Osteocyte (in vitro differentiated cells): ENCODE measurements at places on chromosomes 5 and 9. TPM values are rescaled to one million over a fixed set of nuclear protein-coding genes. Genes with fewer than 3 reads are reported as not detected.

- H3K27ac ChIP-seq = no peak overlapping the region
- H3K36me3 ChIP-seq = peaks cover 2% of the 10 kb centered on the region
- H3K27me3 ChIP-seq = peaks cover 32% of the 10 kb centered on the region
- H3K4me1 ChIP-seq = peaks cover 13% of the 10 kb centered on the region
- H3K4me3 ChIP-seq = no peak overlapping the region
- DNase-seq = no peak
Measured at GRCh38 chr9:91676046-91676445, 252.4 kb upstream of the NFIL3 start.

DNA sequence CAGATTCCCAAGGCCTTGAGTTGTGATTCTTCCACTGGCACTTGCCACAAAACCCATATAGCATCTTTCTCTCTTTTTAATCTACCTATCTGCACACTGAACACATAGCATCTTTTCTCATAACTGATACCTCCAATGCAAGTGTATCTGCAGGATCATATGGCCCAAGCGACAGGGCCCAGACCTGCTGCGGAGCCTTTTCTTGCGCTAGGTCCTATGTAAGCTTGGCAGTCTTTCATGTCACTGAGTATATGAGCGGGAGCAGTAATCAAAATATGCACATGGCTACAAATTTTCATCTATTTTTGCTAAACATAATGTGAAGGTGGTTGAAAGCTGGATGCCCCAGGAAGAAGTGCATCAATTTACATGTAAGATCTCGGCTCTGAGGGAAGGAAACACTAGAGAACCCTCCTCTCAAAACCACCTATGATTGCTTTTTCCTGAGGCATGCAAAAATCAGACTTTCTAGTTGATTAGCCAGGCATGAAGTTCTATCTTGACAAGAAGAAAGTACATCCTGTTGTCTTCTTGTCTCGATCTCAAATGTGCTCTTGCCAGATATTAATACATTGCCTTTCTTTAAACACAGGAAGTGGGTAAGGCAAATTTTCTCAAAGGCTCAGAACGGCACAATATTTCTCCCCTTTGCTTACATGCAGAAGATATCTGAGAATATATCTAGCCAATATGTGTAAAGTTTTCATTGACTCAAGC, 26.9 kb upstream of the CEMIP2 start:
- H3K4me1 ChIP-seq = peaks cover 12% of the 10 kb centered on the region
- H3K27me3 ChIP-seq = no peaks in the 10 kb centered on the region
- no peaks in the 10 kb centered on the region for H3K36me3 ChIP-seq
- H3K27ac ChIP-seq = no peak overlapping the region
- H3K4me3 ChIP-seq = no peak overlapping the region
- no peak for DNase-seq

GRCh38 chr5:56330167-56330566, 97.0 kb upstream of the ANKRD55 start:
- H3K4me3 ChIP-seq = no peak overlapping the region
- DNase-seq = no peak
- no peaks in the 10 kb centered on the region for H3K36me3 ChIP-seq
- H3K27ac ChIP-seq = peak overlapping the region; percentile 65

DNA sequence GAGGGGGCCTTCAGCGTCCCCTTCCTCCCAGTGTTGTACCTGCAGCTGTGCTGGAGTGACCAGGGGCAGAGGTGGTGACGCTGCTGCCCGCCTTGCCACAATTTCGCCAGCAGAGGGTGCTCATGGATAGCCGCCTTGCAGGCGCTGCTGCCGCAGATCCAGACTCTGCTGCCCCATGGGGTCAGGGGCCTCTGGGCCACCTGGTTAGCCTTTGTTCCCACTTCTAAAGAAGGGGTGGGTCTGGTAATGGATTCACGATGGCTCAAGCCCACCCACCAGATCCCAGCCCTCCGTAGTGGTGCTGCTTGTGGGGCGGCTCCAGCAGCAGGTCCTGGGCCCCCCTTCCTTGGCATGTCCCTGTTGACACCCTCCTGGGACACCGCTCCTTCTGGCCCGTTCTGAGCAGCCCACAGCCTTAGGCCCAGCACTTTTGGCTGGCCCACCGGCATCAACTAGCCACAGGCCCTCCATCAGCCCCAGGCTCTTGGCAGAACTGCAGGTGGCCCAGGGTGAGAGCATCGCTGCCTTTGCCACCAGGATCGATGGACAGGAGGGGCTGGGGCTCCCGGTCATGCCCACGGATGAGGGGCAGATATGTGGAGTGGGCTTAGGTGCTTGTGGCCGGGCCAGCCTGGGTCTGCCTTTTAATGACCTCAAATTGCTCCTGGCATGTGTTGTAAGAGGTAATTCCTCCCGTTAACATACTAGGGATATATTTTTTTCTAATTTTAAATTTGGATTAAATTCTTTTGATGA, 57.2 kb downstream of the COL5A1 start:
- H3K4me1 ChIP-seq = peaks cover 33% of the 10 kb centered on the region
- H3K4me3 ChIP-seq = no peak overlapping the region
- no peaks in the 10 kb centered on the region for H3K27me3 ChIP-seq
- DNase-seq = no peak

GRCh38 chr5:76422227-76422626, 19.1 kb downstream of the IQGAP2 start:
- H3K27ac ChIP-seq = no peak overlapping the region
- H3K27me3 ChIP-seq = no peaks in the 10 kb centered on the region
- H3K4me1 ChIP-seq = peaks cover 19% of the 10 kb centered on the region
- no peaks in the 10 kb centered on the region for H3K36me3 ChIP-seq
- H3K4me3 ChIP-seq = no peak overlapping the region

Gene CREB3
- total RNA-seq = 39.0 and 45.4 TPM in 2 replicates

DNA sequence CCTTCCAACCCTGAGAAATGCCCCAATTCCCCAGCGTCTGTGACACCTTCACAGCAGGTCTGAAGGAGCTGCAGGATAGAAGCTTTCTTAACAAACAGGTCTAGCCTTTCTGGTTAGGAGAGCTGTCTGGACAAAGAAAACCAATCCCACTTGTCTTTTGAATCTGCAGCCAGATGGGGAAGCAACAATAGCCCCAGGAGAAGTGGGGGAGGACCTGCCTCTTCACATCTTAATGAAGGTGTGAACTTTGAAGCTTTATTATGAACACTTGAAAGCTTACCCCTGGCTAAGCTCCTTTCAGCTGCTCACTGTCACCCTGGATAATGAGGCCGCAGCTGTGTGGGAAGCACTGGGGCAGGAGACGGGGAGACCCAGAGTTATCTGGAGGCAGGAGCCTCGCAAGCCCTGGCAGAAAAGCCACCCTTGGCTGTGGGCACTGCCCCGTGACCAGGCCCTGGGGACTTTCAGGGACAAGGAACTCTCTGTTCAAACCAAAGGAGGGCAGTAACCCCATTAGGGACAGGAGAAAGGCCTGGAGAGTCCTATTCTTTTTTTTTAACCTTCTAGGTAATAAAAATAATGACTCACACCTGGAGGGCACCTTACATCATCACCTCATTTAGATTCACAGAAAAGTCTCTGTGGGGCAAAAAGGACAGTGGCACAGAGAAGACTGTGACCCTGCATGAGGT, 151.8 kb upstream of the RAD23B start:
- H3K27me3 ChIP-seq = peaks cover 35% of the 10 kb centered on the region
- H3K4me3 ChIP-seq = no peak overlapping the region
- no peaks in the 10 kb centered on the region for H3K4me1 ChIP-seq

Gene PLPP7
- 0.68 and 0.73 TPM in 2 replicates for total RNA-seq

- no peaks in the 10 kb centered on the region for H3K4me1 ChIP-seq
- H3K4me3 ChIP-seq = no peak overlapping the region
- peaks cover 36% of the 10 kb centered on the region for H3K27me3 ChIP-seq
Measured at GRCh38 chr5:148206620-148207019, 3.8 kb downstream of the SPINK6 start.

DNA sequence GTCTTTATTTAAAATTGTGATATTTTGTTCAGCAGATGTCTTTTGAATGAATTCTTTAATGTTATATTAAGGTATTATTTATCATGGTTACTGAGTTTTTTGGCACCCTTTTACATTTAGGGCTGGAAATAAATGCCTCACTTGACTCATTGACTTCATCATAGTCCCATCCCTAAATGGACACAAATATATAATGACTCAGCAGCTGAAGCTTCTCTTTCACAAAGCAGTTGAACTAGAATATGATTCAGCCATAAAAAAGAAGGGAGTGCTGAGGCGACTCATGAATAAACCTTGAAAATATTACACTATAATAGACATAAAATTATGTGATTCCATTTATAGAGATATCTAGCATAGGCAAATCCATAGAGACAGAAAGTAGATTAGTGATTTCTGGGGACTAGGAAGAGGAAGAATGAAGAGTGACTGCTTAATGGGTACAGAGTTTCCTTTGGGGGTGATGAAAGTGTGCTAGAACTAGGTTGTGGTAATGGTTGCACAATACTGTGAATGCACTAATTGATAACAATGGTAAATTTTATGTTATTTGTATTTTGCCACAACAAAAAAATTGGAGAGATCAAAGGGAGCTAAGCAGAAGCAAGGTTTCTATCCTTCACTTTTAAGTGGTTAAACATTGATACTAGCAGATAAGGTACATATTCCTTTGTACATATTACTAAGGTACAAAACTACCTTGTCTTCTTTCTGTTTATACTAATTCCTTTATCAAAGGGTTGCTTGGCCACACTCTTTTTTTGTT, 449.6 kb downstream of the NTRK2 start:
- H3K27ac ChIP-seq = no peak overlapping the region
- no peak overlapping the region for H3K4me3 ChIP-seq
- H3K36me3 ChIP-seq = peaks cover 4% of the 10 kb centered on the region
- H3K27me3 ChIP-seq = peaks cover 16% of the 10 kb centered on the region
- DNase-seq = no peak

DNA sequence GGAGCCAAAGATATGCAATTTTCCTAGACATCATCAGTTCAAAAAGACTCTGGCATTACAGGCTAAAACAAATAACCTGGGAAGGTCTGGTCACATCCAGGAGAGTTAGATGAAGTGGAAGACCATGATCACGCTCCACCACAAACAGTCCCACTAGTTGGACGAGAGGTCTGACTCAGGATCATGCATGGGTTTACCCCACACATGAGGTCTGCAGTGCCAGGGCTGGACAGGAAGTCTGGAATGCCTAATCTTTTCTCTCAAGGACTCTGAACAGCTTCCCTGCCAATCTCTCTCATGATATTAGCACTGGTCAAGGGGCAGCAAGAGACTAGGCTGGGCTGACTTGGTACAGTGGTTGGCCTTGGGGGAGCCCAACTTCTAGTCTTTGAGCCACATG, 7.1 kb downstream of the PRUNE2 start:
- H3K4me1 ChIP-seq = no peaks in the 10 kb centered on the region
- no peak overlapping the region for H3K27ac ChIP-seq
- peaks cover 53% of the 10 kb centered on the region for H3K27me3 ChIP-seq
- no peak for DNase-seq
- no peak overlapping the region for H3K4me3 ChIP-seq

DNA sequence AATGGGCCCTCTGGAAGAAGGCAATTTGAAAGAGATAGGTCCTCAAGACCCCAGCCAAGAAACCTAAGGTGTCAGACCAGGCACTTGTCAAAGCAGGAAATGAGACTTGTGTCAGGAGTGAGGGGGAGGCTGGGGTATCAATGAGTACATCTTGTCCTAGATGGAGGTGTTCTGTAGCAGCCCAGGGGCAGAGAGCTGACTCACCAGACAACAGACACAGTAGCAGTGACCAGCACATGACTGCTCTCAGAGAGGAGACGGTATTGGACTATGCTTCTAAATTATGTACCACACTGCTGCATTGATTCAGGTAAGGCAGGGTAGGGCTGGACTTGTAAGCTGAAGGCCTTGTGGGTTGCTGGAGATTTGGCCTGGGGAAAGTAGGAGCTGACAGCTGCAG, 551.2 kb upstream of the KLF4 start:
- peaks cover 6% of the 10 kb centered on the region for H3K36me3 ChIP-seq
- peak overlapping the region; percentile 23 for H3K27ac ChIP-seq
- H3K27me3 ChIP-seq = no peaks in the 10 kb centered on the region
- peaks cover 17% of the 10 kb centered on the region for H3K4me1 ChIP-seq
- no peak overlapping the region for H3K4me3 ChIP-seq

DNA sequence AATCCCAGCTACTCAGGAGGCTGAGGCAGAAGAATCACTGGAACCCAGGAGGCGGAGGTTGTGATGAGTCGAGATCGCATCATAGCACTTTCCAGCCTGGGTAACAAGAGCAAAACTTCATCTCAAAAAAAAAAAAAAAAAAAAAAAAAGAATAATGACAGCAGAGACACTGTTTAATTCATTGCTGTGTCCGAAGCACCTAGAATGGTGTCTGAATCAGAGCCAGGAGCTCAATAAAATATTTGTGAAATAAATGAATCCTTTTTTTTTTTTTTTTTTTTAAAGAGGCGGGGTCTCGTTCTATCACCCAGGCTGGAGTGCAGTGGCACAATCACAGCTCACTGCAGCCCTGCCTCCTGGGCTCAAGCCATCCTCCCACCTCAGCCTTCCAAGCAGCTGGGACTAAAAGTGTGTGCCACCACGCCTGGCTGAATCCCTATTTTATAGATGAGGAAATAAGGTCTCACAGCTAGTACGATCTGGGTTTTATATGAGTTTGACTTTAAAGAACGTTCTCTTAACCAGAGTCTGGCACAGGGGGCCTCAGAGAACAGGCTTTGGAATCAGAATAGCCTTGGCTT, 47.8 kb downstream of the THOC3 start:
- no peaks in the 10 kb centered on the region for H3K36me3 ChIP-seq
- no peak overlapping the region for H3K27ac ChIP-seq
- DNase-seq = no peak
- H3K4me3 ChIP-seq = no peak overlapping the region
- H3K4me1 ChIP-seq = peaks cover 36% of the 10 kb centered on the region

GRCh38 chr5:78907255-78907891, 77.7 kb downstream of the ARSB start:
- peaks cover 72% of the 10 kb centered on the region for H3K4me1 ChIP-seq
- H3K27me3 ChIP-seq = no peaks in the 10 kb centered on the region
- peak overlapping the region; percentile 69 for H3K4me3 ChIP-seq

DNA sequence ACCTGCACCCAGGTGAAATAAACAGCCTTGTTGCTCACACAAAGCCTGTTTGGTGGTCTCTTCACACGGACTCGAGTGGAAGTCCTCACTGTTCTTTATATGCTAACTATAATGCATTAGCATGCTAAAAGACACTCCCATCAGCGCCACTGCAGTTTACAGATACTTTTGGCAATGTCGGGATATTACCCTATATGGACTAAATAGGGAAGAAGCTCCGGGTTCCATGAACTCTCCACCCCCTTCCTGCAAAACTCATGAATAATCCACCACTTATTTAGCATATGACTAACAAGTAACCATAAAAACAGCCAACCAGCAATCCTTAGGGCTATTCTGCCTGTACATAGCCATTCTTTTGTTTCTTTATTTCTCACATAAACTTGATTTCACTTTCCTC, 426.2 kb upstream of the PTPRD start:
- H3K27me3 ChIP-seq = peaks cover 3% of the 10 kb centered on the region
- H3K27ac ChIP-seq = no peak overlapping the region
- H3K4me1 ChIP-seq = no peaks in the 10 kb centered on the region
- no peaks in the 10 kb centered on the region for H3K36me3 ChIP-seq
- DNase-seq = no peak
- H3K4me3 ChIP-seq = no peak overlapping the region

Gene TRAF1
- total RNA-seq = 7.1 and 7.8 TPM in 2 replicates

DNA sequence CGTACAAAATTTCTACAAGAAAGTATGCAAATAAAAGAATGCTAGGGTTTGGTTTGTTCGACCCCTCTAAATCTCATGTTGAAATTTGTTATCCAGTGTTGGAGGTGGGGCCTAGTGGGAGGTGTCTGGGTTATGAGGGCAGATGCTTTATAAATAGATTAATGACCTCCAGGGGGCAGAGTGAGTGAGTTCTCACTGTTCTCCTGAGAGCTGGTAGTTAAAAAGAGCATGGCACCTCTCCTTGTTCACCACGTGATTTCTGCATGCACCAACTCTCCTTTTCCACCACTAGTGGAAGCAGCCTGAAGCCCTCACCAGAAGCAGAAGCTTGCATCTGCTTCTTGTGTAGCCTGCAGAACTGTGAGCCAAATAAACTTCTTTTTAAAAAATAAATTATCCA, 50.4 kb upstream of the FAM170A start:
- DNase-seq = no peak
- H3K27ac ChIP-seq = no peak overlapping the region
- no peak overlapping the region for H3K4me3 ChIP-seq
- no peaks in the 10 kb centered on the region for H3K36me3 ChIP-seq

Gene DAB2
- total RNA-seq = 186 and 195 TPM in 2 replicates
